ENCODE measurements at places on chromosomes 12 and 14.

GRCh38 chr12:26799741-26800140 lies 33.3 kb downstream of the ITPR2 start:
- H3K27ac ChIP-seq: no peak overlapping the region
- no peaks in the 10 kb centered on the region for H3K27me3 ChIP-seq
- H3K36me3 ChIP-seq: no peaks in the 10 kb centered on the region
- H3K4me1 ChIP-seq: no peaks in the 10 kb centered on the region
- DNase-seq: no peak

DNA sequence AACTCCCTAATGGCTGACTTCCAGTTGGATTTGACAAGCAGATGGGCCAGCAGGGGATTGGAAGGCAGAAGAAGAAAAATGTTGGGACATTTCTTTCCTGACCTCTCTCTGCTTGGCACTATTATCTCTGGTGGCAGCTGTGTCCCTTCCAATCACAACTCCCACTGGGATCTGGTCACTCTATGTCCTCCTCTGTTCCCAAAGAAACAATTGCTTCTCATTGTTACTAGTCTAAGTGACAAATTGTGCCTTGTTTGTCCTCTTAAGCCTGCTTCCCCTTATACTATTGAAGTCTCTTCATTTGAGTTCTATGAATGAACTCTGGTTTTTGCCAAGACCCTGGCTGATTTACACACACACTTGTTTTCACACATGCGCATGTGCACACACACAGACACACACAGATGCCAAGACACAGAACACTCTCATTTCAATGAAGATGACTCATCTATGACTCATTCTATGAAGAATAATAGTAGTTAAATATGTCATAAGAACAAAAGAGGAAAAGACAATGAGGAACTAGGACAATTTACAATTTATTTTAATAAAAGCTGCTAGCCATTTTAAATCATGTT lies 83.0 kb upstream of the FAR2 start:
- no peak overlapping the region for H3K27ac ChIP-seq
- DNase-seq: no peak

GRCh38 chr14:88750945-88751344 lies 41.8 kb downstream of the EML5 start:
- no peak for DNase-seq
- H3K4me3 ChIP-seq: no peak overlapping the region
- no peak overlapping the region for H3K27ac ChIP-seq

GRCh38 chr14:21106498-21107282 lies 5.8 kb downstream of the TMEM253 start:
- no peak overlapping the region for H3K4me3 ChIP-seq
- peak overlapping the region; percentile 82 for H3K27ac ChIP-seq
- no peaks in the 10 kb centered on the region for H3K27me3 ChIP-seq
- H3K36me3 ChIP-seq: no peaks in the 10 kb centered on the region
- peaks cover 35% of the 10 kb centered on the region for H3K4me1 ChIP-seq

- H3K36me3 ChIP-seq: peaks cover 62% of the 10 kb centered on the region
- peak overlapping the region; percentile 86 for H3K27ac ChIP-seq
- peaks cover 30% of the 10 kb centered on the region for H3K4me1 ChIP-seq
- H3K27me3 ChIP-seq: no peaks in the 10 kb centered on the region
- DNase-seq: no peak
- no peak overlapping the region for H3K4me3 ChIP-seq
Observed at GRCh38 chr12:118237908-118238307, 102.0 kb downstream of the PEBP1 start.

- no peaks in the 10 kb centered on the region for H3K4me1 ChIP-seq
- no peak for DNase-seq
- H3K27me3 ChIP-seq: no peaks in the 10 kb centered on the region
- H3K27ac ChIP-seq: no peak overlapping the region
Observed at GRCh38 chr12:6459004-6459337, 7.1 kb downstream of the TAPBPL start.
